ENCODE measurements at places on chromosomes 3 and 15. TPM values are rescaled to one million over a fixed set of nuclear protein-coding genes. Genes with fewer than 3 reads are reported as not detected.

COX5A gene
- 33.1 TPM for total RNA-seq

ADAMTS7 gene
- 18.8 TPM for total RNA-seq

CD86 gene
- not detected for total RNA-seq

IL20RB gene
- 0.98 TPM for total RNA-seq

OR4M2 gene
- not detected for total RNA-seq

PHLDB2 gene
- 101 TPM for total RNA-seq

HSPBAP1 gene
- 5.6 TPM for total RNA-seq

TRIP4 gene
- 10.4 TPM for total RNA-seq

SPESP1 gene
- total RNA-seq, result 9.8 TPM

Data from smooth muscle cell of the pulmonary artery (primary cell).